Stimulated activated CD4-positive, alpha-beta T cell treated with anti-CD3 and anti-CD28 coated beads, Interleukin-12 subunit alpha, Interleukin-12 subunit beta, amount 100 ng/mL, for 48 hours (primary cell): ENCODE measurements at places on chromosomes 13 and 19.
A peak's percentile ranks its signal among the peaks of the same experiment; 100 is the strongest.

DNA sequence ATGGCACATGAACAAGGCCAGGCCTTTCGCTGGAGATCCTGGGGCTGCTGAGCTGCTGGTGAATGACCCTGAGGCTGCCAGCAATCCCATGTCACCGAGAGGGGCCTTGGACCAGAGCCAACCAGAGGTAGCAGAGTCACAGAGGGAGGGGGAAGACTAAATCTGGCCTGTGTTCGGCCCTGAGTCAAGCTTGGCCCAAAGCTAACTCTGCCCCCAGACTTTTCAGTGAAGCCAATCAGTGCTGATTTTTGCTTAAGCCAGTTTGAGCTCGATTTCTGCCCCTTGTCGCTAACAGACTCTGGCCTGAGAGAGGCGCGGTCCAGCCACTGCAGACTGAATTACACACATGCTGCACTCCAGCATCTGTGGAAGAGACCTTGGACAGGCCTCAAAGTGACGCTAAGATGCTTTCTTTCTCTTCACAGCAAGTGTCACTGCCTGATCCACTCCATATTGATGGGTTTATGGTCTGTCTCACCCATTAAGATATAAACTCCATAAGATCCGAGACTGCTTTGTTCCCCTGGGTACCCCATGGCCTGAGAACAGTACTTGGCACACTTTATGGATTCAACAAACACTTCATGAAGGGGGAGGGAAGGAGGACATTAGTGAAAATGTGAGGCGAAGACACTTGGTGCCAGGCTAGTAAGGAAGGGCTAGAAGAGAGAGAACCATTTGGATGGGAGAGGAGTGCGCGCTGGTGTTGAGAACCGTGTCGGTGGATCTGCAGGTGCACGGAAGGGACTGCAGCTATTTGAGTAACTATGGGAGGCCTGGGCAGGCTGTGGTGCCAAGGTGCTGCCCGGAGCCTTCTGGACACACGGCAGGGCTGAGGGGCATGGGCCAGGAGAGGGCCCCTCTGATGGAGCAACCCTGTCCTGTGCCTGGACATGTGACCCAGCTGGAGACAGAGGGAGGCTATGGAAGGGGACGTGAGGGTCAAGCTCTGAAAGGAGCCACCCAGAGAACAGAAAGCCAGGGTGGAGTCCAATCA lies 17.6 kb downstream of the RANBP3 start:
- DNase-seq = no peak

- DNase-seq = no peak
Observed at GRCh38 chr13:92589955-92590354, 636.7 kb upstream of the GPC6 start.

DNA sequence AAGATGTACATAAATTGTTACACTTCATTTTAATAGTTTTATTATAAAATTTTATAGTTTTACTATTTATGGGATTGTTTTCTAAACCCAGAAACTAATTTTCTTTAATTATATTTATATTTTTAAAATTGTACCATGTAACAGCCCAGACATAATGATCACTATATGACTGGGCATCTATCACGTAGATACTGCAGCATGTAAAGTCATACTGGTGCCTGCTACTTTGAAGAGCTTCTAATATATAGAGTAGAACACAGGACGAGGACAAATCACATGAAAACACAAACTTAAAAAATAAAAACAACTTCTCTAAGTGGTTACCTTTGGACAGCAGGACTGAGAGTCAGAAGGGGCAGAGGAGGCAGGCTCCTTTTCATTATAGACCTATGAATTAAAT lies 5.3 kb downstream of the ELF1 start:
- no peak for DNase-seq

GRCh38 chr13:75426421-75426820 lies 55.5 kb downstream of the TBC1D4 start:
- no peak for DNase-seq

- no peak for DNase-seq
Observed at GRCh38 chr19:30393046-30393445, 20.9 kb downstream of the ZNF536 start.

DNA sequence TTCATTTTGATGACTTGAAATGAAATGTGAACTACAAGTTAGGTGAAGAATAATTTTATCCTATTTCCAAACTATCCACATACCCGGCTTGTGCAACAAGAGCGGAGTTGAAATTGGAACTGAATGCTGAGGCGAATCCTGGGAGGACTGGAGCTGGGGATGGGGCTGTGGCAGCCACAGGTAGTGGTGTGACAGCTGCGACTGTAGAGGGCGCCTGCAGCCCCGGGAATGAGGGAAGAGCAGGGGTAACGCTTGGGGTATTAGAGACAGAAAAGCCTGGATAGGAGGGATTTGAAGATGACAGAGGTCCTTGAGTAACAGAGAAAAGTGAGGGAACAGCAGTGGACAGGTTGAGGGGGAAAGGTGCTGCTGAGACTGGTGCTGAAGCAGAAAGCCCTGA lies 22.0 kb upstream of the STOML3 start:
- DNase-seq = no peak

DNA sequence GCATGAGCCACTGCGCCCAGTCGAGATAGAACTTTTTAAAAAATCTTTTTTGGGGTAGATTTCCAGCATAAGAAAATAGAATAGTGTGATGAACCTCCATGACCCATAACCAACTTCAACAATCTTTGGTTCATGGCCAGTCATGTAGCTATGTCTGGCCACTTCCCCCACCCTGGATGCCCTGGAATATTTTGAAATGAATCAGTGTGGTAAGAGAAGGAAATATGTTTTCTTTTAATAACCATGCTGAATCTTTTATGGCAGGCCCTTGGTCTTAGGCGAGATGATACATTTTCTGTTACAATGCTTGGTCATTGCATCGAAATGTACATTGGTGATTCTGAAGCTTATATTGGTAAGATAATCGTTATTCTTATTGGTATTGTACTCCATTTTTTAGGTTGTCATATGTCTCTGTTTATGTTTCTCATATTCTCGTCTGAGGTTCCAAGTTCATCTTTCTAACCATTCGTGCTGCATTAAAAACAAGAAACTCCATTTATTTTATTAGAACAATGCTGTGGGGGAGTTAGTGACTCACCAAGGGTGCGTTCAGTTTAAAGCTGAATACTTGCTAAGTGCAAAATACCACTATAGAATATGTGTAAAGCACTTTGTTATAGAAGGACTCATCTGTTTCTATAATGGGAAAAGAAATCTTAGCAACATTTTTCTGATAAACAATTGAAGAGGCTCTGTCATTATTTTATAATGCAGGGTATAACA lies 16.4 kb upstream of the UPF3A start:
- no peak for DNase-seq

DNA sequence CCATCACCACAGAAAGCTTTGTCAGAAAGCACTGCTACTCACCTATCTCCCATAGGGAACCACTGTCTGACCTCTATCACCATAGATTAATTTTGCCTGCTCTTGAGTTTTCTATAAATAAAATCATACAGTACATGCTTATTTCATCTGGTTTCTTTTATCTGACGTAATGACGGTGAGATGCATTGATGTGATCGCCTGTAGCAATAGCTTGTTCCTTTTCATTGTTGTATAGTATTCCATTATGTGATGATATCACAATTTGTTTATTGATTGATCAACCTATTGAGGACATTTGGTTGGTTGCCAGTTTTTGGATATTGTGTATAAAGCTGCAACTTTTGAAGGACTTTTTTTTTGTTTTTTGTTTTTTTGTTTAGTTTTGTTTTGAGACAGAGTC lies 51.9 kb upstream of the ADGRE1 start:
- no peak for DNase-seq

- peak; percentile 45 for DNase-seq
Observed at GRCh38 chr19:52453324-52454094, at the start of gene ZNF578. Gene ZNF578 (plus strand): TSS chr19:52453553. CDS start chr19:52501846, 48,293 bp downstream.

DNA sequence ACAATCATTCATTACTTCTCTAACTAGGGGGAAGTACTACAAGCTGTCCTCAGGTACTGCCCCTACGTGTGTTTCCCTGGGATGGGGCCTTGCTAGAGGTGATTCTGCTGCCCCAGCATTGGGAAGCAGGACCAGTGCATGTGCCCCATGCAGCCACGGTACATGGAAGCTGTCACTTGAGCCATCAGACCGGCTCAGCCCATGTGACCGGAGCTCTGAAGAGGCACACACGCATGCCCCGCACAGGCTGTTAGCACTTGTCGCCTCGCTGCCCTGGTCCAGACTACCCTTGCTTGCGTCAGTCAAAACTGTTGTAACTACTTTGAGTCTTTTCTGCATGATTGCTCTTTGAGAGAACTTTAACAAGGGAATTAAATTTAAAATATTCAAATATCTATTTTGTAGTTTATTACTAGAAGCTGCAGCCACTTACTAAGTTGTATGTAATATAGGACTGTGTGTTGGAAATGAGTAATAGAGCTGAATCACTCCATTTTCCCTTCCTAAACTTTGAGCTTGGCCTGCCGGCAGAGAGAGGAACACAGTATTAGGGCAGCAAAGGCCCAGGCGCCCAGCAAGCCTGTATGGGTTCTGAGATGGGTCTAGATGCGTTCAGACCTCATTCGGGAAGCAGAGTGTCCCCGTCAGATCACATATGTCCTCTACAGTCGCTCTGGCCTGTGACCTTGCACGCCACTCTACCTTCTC lies 42.2 kb downstream of the DHRS12 start:
- no peak for DNase-seq

GRCh38 chr19:18349524-18350128 lies 9.2 kb downstream of the PGPEP1 start:
- no peak for DNase-seq
